ENCODE measurements at places on chromosomes 12 and 14.

DNA sequence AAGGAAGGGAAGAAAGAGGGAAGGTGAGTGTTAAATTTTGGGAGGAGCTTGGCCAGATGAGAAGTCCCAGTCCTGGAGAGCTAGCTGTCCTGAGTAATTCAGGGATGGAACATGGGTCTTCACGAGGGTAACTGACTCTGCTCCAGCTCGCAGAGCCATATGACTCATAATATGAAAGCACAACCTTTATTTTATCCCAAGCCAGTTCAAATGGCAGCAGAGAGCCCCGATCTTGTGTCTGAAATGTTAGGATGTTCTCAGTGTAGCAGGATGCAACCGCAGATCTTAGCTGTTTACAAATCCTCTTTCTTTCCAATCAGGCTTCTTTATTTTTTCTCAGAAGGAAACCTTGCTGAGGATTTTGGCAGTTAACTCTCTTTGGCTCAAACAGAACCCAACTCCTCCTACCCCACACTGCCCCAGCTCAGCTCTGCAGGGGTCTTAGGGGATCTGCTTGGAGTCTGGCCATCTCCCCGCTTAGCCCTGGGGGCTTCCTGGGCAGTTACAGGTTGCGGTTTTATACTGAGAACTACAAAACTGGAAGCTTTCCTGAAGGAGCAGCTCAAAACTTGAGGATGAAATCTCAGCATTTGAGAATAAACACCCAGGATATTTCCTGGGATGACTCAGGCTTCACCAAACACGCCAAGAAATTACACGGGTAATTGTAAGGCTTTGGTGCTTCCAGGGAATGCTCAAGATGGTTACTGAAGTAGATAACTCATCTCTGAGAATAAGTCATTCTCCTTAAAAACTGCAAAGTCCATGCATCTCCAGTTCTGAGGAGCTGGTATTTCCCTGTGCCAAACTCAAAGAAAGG, 92.5 kb downstream of the VCPKMT start:
- no peak for DNase-seq

DNA sequence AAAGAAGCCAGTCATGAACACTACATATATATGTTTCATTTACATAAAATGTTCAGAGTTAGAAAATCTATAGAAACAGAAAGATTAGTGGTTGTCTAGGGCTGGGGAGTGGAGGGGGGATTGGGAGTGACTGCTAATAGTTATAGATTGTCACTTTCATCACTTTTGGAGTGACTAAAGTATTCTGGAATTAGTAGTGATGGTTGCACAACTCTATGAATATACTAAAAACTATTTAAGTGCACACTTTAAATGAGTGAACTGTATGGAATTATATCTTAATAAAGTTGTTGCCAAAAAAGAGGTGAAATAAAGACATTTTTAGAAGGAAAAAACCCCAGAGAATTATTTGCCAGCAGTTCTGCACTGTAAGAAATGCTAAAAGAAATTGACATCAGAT, 9.5 kb downstream of the CATSPERB start:
- no peak for DNase-seq

DNA sequence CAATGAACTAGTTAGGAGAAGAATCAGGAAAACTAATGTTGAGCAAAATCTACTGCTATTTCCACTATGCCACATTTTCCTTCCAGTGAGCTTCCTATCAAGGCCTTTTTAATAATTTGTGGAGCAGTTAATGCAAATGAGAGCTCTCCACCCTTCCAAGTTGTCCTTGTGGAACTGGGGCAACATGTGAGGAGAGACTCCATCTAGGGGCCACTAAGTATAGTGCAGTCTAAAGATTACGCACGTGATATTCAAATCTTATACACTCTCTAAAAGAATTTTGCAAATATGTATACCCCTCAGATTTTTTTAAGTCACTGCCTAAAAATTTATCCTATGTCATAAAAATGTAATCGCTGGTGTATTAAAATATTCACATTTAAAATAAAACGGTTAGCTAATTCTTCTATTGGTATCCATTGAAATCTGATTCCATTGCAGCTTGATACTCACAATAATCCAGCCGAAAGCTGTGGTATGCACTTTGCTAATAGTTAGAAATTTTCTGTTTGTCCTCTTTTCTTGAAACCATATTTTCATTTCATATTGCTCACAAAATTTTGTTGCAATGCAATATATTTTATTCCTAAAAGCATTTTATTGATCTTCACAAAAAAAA, 100.1 kb downstream of the PAH start:
- DNase-seq: peak; percentile 10

DNA sequence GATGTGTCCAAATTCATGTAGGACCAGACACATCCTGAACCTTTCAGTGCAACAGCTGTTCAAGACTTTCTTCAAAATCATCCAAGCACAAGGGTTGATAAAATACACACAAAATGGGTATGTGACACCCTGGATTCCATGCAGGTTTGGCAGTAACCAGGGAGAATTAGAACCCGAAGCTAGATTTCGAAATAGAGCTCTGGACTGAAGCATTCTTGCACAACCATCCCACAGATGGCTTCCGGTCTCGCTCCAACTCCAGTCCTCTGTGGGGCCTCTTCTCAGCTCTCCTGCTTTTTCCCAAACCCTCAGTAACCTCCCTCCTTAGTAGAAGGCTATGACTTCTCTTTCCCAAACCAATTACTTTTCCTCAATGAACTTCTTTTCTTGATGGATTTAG, 171.3 kb downstream of the TTC7B start:
- DNase-seq: no peak

DNA sequence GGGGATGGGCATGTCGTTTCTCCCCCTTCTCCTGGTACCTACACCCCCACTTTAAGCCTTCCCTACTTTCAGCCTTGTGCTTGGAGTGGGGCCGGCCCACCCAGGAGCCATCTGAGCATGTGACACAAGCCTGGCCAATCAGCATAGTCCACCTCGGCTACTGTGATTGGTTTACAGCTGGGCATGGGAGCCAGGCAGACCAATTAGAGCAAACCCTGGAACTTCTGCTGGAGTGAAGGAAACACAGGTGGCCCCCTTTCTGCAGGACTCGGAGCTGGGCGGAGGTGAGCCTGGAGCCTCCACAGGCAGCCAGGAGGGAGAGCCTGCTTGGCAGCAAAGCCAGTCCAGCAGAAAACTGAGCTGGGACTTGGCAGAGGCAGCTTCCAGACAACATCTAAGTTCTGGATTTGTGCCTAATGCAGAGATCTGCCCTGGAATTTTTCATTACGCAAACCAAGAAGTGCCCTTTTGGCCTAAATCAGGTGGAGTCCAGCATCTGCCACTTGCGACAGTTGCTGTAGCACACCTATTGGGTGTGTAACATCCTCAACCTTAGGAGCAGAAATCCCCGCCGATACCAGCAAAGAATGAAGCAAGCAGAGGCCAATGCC, 59.5 kb downstream of the SCARB1 start:
- DNase-seq: peak; percentile 87

DNA sequence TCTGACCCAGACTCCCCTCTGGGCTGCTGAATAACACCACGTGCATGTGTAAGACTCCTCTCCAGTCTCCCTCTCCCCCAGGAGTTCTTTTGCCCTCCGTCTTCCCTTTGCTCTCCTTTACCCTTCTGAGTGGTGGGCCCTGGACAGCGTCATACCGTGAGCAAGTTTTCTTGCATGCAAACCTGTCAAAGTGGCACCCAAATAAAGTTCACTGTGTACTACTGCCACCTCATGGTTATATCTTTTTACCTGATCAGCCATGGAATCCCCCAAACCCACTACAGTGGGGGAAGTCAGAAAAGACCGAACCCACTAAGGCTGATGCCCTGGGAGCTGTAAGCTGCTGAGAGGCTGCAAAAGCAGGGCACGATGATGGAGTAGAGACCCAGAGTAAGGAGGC, 131.1 kb upstream of the VRK1 start:
- DNase-seq: no peak

- peak; percentile 28 for DNase-seq
Measured at GRCh38 chr12:62466018-62466593, 520 bp upstream of the MON2 start.

- DNase-seq: no peak
Measured at GRCh38 chr14:99794151-99794780, 1.1 kb downstream of the EML1 start.

DNA sequence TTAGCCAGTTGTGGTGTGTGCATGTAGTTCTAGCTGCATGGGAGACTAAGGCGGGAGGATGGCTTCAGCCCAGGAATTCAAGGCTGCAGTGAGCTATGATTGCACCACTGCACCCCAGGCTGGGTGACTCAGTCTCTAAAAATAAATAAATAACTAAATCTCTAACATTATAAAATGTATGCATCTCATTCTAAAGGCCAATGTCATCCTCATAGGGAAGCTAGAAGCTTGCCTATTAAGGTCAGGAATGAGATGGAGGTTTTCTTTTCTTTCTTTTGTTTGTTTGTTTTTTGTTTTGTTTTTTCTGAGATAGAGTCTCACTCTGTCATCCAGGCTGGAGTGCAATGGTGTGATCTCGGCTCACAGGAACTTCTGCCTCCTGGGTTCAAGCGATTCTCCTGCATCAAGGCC, 48.8 kb upstream of the PAPLN start:
- no peak for DNase-seq

DNA sequence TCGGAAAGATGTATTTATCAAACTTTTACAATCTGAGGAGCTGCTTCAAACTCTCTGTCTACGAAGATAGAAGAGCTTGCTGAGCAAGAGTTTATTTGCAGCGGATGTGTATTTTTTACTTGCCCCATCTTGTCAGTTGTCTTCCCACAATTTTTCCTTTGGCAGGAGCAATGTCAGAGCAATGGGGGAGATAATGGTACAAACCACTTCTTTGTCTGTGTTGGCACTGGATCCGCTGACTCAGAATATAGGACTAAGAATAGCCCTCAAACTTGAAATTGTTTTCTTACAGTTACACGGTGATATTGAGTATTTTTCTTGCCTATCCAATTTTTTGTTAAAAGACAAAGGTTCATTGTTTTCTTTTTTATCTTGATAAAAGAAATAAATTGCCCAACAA, 27.6 kb downstream of the HELB start:
- DNase-seq: no peak

DNA sequence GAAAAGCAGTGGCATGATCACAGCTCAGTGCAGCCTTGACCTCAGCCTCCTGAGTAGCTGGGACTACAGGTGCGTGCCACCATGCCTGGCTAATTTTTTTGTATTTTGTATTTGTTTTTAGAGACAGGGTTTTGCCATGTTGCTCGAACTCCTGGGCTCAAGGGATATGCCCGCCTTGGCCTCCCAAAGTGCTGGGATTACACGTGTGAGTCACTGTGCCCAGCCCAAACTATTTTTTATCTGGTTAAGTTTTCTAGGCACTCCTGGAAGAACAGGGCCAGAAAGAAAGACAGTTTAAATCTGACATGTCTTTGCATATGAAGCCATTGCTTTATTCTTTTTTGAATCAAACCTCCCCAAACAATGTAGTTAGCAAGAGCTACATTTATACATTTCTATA, 27.5 kb upstream of the PTGR2 start:
- no peak for DNase-seq

- DNase-seq: peak; percentile 17
Measured at GRCh38 chr12:42296503-42297109, 29.3 kb downstream of the ZCRB1 start.

DNA sequence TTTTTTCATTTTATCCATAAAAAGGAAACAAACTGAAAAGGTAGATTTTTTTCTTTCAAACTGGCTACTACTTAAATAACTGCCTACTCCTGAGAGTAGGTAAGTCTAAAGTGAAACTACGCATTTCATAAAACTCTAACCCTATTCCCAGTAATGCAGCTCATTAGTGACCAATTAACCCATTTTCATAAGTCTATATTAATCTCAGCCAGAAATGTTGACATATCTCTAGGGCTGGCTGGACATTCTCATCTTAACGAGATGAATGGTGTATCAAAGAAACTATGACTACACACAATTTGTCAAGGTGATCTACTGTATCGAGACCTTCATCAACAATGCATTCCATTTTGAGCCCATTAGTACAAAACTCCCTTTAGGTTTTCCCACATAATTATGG, 57.2 kb downstream of the EPS8 start:
- DNase-seq: no peak

- peak; percentile 4 for DNase-seq
Measured at GRCh38 chr14:21902561-21903181, 229.1 kb upstream of the OR4E1 start.
